Neural progenitor cell (in vitro differentiated cells): ENCODE measurements at places on chromosomes 11 and 22.
A peak's percentile ranks its signal among the peaks of the same experiment; 100 is the strongest.

GRCh38 chr11:116826751-116827431, 2.8 kb upstream of the APOC3 start:
- no peak for DNase-seq

GRCh38 chr11:28488336-28488735, 380.1 kb downstream of the METTL15 start:
- DNase-seq, result no peak

DNA sequence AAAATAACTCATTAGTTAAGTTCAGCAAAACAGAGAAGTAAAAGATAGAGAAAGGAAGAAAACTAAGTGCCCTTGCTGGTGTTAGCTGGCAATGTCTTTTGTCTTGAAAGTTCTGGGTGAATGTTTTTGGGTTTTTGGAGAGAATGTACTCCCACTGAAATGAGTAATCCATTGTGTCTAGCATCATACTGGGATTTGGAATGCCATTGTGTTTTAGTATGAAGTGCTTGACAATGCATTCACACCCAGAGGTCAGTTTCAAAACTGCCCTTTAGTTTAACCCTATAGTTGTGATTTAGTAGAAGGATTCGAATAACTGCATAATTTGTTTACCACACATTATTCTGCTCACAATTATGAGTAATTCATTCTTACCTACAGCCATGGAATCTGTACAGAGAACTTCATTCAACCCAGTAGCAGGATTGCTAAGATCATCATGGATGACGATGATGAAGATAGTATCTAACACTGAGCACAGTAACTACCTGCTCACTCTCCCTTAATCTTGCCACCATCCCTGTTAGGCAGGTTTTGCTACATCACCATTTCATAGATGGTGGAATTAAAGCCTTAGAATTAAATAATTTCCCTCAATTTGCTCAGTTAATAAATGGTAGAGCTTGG, 33.9 kb downstream of the MAML2 start:
- peak; percentile 12 for DNase-seq

- no peak for DNase-seq
Measured at GRCh38 chr11:121672630-121673487, 220.1 kb upstream of the SORL1-AS1 start.

- DNase-seq, result no peak
Measured at GRCh38 chr11:119713359-119714040, 15.5 kb downstream of the NECTIN1 start.

- no peak for DNase-seq
Measured at GRCh38 chr22:25572708-25573171, 8.3 kb downstream of the GRK3 start.

GRCh38 chr11:61690706-61691379, 10.7 kb downstream of the DAGLA start:
- DNase-seq, result no peak

DNA sequence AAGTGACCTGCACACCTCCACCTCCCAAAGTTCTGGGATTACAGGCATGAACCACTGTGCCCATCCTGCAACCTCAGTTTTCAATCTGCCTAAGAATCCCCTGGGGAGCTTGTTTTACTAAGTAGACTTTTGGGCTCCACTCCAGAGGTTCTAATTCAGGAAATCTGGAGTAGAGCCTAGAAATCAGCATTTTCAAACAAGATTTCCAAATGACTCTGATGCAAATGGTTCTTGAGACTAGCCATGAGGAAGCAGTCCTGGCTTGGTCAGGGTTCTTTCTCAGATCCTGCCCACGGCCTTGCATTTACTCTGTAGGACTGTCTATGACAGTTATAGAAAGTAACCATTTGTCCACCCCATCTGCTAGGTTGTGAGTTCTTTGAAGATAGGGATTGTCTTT, 1.6 kb upstream of the KCNE3 start:
- no peak for DNase-seq

- DNase-seq, result no peak
Measured at GRCh38 chr11:61687420-61687819, 7.2 kb downstream of the DAGLA start.

DNA sequence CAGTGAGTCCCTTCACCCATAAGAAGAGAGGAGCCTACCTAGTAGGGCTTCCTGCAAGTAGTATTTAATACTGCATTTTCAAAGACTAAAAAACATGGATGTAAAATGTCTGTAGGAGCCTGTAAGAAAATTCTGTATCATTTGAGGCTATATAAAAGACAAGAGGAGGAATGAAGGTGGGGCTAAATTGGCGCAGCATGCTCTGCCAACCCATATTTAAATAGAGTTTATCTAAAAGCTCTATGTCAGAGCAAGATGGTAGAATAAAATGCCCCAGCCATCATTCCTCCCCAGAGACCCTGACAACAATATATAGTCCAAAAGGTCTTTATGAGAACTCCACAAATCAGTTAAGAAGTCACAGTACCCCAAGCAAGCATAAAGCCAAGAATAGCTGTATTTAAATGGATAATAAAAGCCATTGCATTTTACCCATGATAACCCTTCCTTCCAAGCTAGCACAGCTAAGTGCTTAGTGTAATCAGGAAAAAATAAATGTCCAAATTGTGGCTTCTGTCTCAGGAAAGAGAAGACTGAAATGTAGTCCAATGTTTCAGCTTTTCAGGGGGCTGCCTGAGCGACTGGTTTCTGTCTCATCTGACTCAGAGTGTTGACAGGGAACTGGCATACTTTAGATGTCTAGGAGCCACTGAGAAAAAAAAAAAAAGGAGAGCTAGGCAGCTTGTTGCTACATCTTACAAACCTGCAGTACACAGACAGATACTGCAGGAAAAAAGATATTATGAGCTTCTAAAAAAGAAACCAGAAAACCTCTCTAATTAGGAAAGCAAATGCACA, 258.6 kb downstream of the METTL15 start:
- DNase-seq, result no peak

DNA sequence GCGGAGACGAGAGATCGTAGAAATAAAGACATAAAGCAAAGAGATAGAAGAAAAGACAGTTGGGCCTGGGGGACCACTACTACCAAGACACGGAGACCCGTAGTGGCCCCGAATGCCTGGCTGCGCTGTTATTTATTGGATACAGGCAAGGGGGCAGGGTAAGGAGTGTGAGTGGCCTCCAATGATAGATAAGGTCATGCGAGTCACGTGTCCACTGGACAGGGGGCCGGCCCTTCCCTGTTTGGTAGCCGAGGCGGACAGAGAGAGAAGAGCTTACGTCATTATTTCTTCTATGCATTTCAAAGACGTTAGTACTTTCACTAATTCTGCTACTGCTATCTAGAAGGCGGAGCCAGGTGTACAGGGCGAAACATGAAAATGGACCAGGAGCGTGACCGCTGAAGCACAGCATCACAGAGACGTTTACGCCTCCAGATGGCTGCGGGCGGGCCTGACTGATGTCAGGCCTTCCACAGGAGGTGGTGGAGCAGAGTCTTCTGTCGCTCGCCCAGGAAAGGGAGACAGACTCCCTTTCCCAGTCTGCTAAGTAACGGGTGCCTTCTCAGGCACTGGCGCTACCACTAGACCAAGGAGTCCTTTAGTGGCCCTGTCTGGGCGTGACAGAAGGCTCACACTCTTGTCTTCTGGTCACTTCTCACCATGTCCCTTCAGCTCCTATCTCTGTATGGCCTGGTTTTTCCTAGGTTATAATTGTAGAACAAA, 24.8 kb downstream of the PPP6R2 start:
- peak; percentile 11 for DNase-seq

DNA sequence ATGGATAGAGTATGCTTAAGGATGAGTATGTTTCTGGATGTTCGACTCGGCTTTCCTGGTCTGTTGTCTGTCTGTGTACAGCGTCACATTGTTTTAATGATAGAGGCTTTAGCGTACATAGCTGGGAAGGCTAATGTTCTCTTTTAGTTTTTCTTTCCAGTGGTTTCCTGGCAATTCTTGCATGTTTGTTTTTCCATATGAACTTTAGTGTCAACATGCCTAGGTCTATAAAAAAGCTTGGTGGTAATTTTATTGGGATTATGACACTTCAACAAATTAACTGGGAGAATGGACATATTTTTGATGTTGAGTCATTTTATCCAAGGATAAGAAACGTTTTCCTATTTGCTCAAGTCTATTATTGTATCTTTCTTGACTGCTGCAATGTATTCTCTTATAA, 17.6 kb downstream of the F2 start:
- DNase-seq, result no peak

- no peak for DNase-seq
Measured at GRCh38 chr22:20114506-20115475, 1.1 kb upstream of the RANBP1 start.

- no peak for DNase-seq
Measured at GRCh38 chr11:932435-932834, 6.8 kb downstream of the AP2A2 start.

GRCh38 chr11:111512296-111513239, at the start of gene BTG4:
Gene BTG4, minus strand, starts transcription at chr11:111512386. Its CDS starts 13,610 bp downstream, at chr11:111498776.
- peak; percentile 75 for DNase-seq

DNA sequence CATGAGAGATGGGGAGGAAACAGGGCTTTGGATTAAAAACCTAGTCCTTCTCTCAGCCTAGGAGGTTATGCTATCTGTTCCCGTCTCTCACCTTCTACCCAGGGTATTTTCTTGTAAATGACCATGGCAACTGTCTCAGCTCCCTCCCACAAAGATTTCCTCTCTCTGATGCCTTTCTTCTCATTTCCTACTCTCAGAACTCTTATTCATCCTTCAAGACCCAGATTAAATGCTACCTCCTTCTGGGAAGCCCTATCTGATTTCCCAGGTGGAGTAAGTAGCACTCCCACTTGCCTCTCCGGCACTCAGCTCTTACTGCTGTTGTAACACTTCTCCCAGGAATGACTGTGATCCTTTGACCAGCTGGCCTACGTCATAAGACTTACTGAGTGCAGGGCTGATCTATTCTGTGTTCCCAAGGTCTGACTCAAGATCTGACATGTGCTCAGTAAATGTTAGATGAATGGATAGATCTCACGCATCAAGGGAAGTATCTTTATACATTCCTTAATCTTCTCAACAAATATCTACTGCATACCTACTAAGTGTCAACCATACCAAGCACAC, 175.0 kb downstream of the TENM4 start:
- DNase-seq, result no peak

DNA sequence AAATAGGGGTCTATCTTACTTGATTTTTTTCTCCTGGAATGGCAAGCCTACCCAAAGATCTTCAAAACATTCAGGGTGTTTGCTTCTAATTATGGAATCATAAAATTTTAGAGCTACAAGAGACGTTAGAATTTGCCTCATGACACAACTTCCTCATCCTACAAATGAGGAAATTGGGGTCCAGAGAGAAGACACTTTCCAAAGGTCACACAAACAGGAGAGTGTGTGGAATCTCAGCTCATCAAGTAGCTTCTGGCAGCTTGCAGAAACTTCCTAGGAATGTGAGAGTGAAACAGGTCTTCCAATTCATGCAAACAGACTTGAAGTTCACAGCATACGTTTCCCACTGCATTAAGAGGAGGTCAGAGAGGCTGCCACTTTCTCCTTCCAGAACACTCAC, 976.0 kb downstream of the OPCML start:
- DNase-seq, result no peak

DNA sequence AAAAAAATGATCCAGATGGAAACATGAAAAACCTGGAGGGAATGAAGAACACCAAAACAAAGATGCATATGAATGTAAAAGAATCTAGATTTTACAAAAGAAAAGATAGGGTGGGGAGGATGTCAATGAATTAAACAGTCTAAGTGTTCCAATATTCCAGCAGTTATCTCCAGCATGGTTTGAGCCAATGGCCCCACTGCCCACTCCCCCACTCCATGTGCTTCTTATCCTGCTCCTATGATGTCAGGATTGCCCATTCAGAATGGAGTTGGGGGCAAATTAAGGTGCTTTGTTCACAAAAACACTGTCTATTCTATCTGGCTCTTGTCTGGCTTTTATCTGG, 1.2 kb upstream of the OR52K1 start:
- DNase-seq, result no peak

- DNase-seq, result no peak
Measured at GRCh38 chr22:45742866-45743450, 71.3 kb downstream of the ATXN10 start.

GRCh38 chr11:118092907-118093571, 6.3 kb upstream of the SMIM35 start:
- DNase-seq, result no peak

GRCh38 chr11:69313992-69314391, 20.0 kb downstream of the MYEOV start:
- DNase-seq, result no peak

GRCh38 chr11:9529334-9529650, 44.2 kb upstream of the WEE1 start:
- no peak for DNase-seq

GRCh38 chr11:75350743-75351540, 519 bp downstream of the ARRB1 start:
- peak; percentile 52 for DNase-seq

DNA sequence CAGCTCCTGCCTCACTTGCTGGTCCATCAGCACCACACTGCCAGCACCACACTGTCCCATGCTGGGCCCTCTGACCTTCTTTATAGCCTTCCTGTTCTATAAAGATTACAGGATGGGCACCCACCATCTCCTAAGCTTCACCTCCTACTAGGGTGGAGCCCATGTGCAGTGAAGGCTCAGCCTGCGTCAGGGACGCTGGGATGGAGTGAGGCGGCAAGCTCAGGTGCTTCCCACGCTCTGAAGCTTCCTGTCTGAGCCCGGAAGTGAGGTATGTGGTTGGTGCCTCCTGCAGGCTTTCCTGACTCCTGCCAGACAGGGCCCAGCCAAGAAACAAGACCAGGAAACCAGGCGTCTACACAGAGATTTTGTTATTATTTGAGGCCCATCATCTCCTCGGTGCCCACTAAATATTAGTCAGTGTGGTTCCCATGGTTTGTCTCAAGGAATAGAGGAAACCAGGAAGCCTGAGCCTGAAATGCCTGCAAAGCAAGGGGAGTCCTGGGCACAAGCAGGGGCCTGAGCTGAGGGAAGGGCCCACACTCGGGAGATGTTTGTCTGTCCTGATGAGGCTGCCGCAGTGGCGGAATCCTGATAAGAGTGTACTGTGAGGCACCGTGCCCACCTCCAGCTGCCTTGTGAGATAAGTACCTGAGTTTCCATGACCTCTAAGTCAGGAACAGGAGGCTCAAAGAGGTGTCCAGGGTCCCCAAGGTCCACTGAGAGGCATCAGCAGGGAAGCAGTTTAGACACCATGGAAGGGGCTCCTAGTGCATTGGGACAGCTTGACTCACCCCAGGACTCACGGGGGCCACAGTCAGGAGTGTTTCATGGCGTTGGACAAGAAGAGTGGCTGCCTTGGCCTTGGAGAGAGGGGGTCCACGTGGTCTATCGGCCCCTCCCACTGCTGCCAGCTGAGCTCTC, 22.0 kb downstream of the RSPH14 start:
- no peak for DNase-seq

DNA sequence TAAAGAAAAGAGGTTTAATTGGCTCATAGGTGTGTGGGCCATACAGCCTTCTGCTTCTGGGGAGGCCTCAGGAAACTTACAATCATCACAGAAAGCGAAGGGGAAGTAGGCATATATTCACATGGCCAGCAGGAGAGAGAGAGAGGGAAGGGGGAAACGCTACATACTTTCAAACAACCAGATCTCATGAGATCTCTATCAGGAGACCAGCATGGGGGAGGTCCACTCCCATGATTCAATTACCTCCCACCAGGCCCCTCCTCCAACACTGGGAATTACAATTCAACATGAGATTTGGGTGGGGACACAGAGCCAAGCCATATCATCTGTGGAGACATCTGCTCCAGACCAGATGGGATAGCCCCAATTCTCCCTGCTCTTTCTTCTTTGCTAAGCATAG, 866.0 kb downstream of the BRD1 start:
- no peak for DNase-seq

GRCh38 chr11:96001037-96001436, 77.1 kb upstream of the MTMR2 start:
- no peak for DNase-seq

GRCh38 chr11:123956752-123957151, 13.1 kb upstream of the OR6T1 start:
- DNase-seq, result no peak

- no peak for DNase-seq
Measured at GRCh38 chr11:12001186-12001585, 7.2 kb downstream of the DKK3 start.
